ENCODE measurements at places on chromosomes 16 and 17.

DNA sequence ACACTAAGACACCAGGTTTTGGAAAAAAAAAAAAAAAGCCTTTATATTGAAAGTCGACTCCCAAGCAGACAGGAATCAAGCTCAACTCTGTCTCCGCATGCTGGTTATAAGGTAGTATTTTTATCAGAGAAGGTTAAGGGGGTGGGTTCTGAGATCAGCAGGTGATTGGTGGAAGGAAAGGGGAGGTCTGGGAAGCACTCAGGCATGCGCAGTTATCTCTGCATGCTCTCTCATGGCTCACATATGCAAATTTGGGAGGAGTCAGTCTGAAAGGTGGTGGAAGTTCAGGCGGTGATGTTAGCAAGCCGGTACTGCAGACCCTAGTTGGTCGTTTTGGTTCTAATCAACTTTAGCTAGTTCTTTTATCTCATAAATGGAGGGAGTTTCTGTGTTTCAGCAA lies 357.6 kb upstream of the C16orf82 start:
- DNase-seq, result no peak

DNA sequence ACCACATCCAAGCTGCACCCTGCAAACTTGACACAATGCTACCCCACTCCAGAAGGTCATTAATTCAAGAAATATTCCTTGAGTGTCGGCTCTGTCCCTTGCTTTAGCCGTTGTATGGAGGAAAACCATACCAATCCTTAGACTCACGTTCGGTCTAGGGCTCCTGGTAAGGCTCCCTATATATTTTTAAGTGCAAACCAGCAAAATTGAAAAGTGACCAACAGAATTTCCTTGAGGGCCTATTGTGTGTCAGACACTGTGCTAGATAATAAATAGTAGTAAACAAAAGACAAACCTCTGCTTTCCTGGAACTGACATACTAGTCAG lies 390 bp upstream of the BBS2 start:
- DNase-seq, result no peak

GRCh38 chr17:55730380-55730779 lies 7.7 kb upstream of the TMEM100 start:
- no peak for DNase-seq

- no peak for DNase-seq
These were observed 52.3 kb downstream of the TOX3 start for GRCh38 chr16:52494621-52495020.

DNA sequence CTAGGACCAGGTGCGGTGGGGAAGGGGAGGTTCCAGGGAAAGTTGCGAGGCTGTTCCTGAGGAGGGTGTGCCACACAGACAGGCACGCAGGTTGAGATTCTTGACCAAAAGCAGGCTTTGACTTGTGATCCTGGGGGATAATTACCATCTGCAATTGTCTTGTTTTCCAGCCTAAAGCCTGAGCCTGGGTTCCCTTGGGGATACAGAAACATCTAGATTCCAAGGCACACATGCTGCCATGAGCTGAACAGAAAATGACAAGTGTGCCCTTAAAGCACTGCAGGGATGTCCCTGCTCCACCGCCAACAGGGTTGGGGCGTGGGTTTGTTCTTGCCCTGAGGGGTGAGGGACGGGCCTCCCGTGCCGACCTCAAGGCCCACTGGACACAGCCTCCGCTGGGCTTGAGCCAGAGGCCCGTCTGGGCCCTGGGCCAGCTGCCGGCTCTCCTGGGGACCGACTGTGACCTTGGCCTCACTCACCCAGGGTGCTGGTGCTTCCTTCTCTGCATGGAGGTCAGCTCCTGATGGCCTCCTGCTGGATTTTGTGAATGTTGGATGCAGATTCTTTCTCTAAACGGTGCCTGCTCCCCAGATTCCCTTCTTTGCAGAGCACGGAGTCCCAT lies 14.0 kb downstream of the CA5A start:
- no peak for DNase-seq

DNA sequence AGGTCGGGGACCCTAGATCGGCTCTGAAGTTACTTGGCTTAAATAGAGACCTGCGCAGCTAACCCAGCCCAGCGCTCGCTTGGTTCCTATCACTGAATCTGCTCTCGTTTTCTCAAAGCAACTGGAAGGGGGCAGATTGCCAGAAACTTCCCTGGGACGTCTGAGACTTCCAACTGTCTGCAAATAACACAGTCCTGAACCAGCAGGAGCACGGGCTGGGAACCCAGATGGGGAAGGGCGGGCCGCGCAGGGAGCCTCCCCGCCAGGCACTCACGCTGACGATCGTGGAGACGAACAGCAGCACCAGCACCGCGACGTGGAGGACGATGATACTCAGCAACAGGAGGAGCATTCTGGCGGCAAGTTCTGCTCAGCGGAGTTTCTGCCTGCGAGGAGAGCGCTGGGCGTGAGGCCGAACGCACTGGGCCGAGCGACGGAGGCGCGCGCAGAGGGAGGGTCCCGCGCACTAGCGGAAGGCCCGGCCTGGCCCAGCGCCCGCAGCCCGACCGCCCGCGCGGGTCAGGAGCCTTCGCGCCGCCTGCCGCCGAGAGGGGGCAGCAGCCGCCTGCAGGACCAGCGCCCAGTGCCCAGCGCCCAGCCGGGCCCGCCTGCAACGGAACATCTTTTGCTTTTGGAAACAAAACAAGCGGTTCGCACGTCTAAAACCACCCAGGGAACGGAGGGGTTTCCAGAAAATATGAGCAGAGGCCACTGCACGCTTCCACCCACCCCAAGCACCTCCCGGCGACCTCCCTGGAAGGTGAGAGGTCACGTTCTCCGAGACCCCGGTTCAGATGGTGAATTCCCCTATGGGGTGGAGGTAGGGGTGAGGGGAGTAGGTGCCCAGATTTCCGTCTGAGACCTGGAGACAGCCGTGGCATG lies 4.5 kb downstream of the PMP22 start:
- DNase-seq, result no peak

GRCh38 chr17:65519462-65519861 lies 42.0 kb downstream of the AXIN2 start:
- DNase-seq, result no peak

GRCh38 chr16:13429416-13429815 lies 490.5 kb upstream of the ERCC4 start:
- no peak for DNase-seq

DNA sequence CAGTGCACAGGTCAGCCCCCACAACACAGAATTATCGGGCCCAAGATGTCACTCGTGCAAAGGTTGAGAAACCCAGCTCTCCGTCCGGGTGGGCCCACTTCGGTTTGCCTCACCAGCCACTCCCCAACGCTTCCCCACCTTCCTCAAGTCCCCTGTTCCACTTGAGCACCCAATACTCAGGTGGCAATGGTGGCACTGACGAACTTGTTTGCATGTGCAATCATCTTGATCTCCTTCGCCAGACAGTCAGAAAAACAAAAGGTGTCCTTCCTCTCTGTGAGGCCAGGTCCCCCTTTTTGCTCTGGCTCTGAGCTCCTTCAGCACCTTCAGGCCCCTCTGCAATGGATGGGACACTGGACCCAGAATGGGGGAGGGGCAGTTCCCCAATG lies 3.7 kb downstream of the GGA2 start:
- DNase-seq, result no peak
